ENCODE measurements at places on chromosomes 1 and 21. TPM values are rescaled to one million over a fixed set of nuclear protein-coding genes. Genes with fewer than 3 reads are reported as not detected.

The BMP8A gene
- 0.60 TPM for polyA plus RNA-seq

The PPFIA4 gene
- polyA plus RNA-seq = 5.3 TPM

The NENF gene
- polyA plus RNA-seq = 45.8 TPM

The GNG4 gene
- polyA plus RNA-seq = 1.7 TPM

The RGS8 gene
- polyA plus RNA-seq = 0.03 TPM

The CD55 gene
- polyA plus RNA-seq = 63.6 TPM

The SH3D21 gene
- polyA plus RNA-seq = 20.0 TPM

The AIRE gene
- 0.08 TPM for polyA plus RNA-seq

The SGIP1 gene
- polyA plus RNA-seq = 10.9 TPM

The ACTL8 gene
- not detected for polyA plus RNA-seq

The PLEKHN1 gene
- polyA plus RNA-seq = 0.45 TPM

The FCRL3 gene
- polyA plus RNA-seq = 0.76 TPM

GRCh38 chr1:64701071-64701470, 43.8 kb upstream of the RAVER2 start:
- DNase-seq = no peak

- DNase-seq = no peak
Measured at GRCh38 chr1:29646161-29646775, 409.9 kb downstream of the PTPRU start.

DNA sequence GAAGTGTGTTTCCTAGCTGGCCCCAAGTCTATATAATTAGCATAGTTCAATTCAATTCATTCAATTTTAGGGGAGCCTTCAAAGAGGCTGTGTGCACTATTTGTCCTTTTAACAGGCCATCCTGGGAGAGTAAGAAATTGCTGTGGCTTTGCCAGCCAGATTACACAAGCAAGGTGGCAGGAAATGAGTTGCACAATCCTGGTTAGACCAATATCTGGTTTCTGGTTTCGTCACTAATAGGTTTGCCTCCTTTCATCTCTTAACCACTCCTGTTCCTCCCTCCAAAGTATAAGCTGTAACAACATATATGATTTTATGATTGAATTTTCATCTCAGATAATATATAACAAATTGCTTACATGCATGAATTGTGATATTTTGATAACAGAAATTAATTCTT, 84.1 kb upstream of the NEGR1 start:
- DNase-seq = no peak

GRCh38 chr1:212467843-212468482, 35.2 kb downstream of the NENF start:
- no peak for DNase-seq

DNA sequence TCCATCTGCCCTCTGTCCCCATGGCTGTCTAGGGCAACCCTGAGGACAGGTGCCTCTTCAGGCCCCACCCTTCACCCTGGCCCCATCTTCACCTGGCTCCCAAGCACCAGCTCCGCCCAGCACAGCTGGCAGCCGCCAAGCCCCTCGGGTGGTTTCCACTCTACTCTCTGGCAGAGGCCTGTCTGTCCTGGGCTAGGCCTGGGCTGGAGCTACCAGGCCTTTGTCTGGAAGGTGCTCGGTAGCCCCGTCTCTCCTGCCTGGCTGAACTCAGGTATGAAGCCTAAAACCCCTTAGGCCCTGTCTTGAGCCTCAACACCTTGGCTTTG, 17.4 kb downstream of the SDC3 start:
- no peak for DNase-seq

DNA sequence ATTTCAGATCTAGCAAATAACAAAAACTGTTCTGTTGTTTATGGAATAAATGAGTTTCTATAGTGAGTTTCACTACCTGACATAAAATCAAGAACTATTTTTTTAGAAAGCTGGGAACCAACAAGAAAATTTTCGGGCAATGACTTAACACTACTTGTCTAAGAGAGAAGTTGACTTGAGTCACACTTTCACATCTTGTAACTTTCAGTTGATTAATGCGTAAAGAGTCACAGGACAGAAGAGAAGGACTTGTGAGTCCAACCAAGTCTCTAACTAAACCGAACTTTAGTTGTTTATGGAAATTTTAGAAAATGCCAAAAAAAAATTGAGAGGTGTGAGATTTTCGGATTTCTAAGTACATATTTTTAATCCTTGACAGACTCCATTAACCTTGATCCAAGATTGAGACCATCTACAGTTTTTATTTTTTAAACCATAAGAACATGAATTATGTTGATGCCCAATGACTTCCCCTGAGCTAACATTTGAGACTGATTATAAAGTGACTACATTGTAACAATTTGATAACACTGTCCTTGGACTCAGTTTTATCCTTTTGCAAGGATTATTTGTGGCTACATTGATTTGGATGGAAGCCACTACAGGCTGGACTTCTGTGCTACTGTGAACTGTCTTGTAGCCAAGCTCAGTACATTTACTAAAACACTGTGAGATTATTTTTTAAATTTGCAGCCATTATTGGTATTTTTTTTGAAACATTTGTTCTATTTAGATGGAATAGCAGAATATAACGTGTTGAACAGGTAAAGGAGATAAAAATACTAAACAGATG, 284.0 kb downstream of the PTPRC start:
- no peak for DNase-seq

DNA sequence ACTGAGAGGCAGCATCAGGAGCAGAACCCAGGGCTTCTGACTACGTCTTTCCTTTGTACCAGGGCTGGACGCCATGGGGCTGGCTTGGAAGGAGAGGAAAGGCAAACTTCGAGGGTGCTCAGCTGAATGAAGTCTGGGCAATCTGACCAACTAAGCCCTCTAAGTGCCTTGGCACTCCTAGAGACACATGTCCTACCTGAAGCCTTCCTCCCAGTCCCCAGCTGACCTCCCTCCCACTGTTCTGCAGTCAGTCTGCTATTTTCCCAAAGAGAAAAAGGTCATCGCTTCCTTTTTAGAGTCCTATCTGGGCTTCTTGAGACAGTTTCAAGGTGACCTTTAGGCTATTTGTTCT, 5.2 kb downstream of the SLC9A1 start:
- DNase-seq = no peak

- DNase-seq = no peak
Measured at GRCh38 chr1:119321666-119322419, 46.7 kb upstream of the HAO2 start.

DNA sequence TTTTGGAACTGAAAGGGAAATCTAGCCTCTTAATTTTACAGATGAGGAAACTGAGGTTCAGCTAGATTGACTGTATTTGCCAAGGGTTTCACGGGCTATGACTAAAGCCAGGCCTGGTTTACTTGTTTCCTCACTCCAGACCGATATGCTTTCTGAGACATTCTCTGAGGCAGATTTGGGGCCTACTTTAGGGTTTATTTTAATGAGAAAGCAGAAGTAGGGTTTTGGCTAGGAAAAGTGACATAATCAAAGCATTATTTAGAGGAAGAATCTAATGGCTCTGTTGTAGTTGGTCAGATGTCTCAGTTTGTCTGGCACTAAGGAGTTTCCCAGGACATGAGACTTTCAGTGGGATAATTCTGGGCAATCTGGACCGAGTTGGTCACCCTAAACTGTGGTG, 1.5 kb upstream of the RPTN start:
- no peak for DNase-seq

DNA sequence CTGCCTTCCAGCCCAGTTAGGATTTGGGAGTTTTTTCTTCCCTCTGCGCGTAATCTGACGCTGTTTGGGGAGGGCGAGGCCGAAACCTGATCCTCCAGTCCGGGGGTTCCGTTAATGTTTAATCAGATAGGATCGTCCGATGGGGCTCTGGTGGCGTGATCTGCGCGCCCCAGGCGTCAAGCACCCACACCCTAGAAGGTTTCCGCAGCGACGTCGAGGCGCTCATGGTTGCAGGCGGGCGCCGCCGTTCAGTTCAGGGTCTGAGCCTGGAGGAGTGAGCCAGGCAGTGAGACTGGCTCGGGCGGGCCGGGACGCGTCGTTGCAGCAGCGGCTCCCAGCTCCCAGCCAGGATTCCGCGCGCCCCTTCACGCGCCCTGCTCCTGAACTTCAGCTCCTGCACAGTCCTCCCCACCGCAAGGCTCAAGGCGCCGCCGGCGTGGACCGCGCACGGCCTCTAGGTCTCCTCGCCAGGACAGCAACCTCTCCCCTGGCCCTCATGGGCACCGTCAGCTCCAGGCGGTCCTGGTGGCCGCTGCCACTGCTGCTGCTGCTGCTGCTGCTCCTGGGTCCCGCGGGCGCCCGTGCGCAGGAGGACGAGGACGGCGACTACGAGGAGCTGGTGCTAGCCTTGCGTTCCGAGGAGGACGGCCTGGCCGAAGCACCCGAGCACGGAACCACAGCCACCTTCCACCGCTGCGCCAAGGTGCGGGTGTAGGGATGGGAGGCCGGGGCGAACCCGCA, at the start of gene PCSK9:
PCSK9 (plus strand) TSS at position 207 of the 741 bp plus-strand sequence; CDS start at position 497, 290 bp downstream.
- peak; percentile 49 for DNase-seq

GRCh38 chr1:116474921-116475849, 95.6 kb downstream of the CD58 start:
- no peak for DNase-seq

DNA sequence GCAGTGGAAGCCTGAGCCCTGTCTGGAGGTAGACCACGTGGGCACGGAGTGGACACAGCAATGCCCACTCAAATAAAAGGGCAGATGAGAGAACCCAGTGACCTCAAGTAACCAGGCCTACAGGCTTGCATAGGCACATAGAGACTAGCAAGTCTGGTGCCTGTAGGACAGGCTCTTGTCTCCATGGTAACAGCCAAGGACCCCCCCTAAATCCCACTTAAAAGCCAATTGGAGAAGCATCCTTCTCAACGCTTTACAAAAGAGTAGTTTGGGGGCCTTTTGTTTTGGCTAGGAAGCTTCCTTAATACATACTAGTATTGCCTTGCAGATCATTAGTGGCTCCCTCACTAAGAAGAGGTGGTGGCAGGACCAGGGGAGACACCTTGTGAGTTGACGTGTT, 63.9 kb downstream of the VWA5B1 start:
- no peak for DNase-seq

DNA sequence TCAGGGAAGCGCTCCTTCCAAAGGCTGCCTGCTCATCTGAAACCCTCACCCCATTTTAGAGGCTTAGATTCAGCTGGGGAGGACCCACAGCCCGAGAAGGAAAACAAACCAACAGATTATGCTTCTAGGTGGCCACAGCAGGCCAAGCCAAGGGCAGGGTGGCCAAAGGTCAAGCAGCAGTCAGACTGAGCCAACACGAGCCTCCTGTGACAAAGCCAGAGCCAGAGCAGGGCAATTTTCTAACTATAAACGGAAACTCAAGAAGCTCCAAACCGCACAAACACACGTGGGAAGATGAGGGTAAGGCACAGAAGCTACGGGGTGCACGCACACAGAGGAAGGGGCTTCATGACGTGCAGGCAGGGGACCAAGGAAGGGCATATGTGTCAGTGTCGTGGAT, 64.1 kb downstream of the PLEKHA6 start:
- no peak for DNase-seq

- DNase-seq = no peak
Measured at GRCh38 chr1:227764019-227764391, 28.8 kb downstream of the SNAP47 start.

DNA sequence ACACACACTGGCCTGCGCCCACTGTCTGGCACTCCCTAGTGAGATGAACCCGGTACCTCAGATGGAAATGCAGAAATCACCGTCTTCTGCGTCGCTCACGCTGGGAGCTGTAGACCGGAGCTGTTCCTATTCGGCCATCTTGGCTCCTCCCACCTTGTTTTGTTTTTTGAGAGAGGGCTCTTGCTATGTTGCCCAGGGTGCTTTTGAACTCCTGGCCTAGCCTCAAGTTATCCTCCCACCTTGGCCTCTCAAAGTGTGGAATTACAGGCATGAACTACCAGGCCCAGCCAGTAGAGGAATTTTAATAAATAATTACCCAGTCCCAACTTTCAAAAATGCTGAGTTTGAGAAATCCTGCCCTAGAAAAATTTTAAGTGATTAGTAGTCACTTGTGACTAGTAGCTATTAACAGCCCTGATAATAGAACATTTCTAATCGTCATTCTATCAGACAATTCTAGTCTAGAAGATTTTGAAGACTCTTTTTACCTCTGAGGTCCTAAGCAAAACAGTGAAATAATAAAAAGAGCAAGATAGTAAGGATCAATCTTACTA, 30.9 kb upstream of the SLC35D1 start:
- no peak for DNase-seq

GRCh38 chr1:204426035-204426436, 14.4 kb upstream of the PPP1R15B start:
- no peak for DNase-seq

DNA sequence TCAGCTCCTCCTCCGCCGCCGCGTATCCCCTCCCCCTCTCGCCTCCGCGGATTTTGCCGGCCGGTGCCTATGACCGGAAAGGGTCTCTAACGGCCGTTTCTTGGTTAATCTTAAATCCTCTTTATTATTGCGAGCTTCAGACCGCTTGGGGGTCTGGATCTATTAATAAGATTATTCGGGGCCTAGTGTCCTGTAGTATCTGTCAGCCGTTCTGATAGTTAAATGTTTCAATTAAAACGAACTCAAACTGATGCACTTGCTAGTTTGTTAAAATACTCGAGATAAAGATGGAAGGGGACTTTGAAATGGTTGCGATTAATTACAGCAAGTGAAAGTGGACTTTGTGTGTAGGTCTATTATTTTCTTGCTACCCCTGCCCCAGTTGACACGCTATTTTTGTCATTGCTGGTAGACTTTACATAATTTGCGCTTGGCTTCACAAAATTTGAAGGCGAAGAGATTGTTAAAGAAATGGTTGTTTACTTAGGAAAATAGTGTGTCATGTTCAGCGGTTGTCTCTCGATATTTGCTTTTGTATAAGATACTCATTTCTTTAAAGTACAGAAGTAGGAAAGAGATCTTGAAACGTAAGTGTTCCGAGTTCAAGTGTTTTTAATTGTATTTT, 779 bp downstream of the SON start:
- no peak for DNase-seq

DNA sequence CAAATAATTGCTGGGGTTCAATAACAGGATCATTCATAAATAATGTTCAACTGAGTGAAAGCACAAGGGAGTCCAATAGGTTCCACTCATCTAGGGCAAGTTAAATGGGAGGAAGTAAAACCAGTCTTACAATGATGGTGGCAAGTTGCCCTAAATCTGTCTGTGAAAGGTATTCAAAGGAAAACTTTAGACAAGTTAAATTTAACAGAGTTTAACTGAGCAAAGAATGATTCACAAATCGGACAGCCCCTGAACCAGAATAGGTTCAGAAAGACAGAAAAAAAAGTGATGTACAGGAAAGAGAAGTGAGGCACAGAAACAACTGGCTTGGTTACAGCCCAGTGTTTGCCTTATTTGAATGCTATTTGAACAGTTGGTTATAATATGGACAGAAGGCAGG, 183.5 kb upstream of the ADGRL4 start:
- DNase-seq = no peak
